AML-193 (cell line): ENCODE measurements at places on chromosomes 4 and X.

DNA sequence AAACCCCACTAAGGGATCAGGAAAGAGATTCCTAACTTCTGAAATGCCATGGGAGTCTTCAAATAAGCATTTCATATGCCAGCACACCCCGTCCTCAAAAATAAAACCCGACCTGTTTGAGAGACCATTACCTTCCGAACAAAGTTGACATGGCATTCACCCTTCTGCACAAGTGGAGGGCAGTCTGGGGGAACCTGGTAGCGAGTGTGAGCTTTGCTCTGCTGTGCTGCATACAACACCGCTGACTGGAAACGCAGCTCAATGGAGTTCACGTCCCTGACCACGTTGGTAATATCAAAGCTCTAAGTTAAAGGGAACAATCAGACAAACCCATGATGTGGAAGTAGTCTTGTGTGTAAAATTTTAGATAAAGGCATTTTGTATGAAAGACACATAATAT is 38.0 kb downstream of the MANBA start:
- DNase-seq, result no peak

GRCh38 chr4:137387924-137388323 is 144.4 kb downstream of the PCDH18 start:
- no peak for DNase-seq

DNA sequence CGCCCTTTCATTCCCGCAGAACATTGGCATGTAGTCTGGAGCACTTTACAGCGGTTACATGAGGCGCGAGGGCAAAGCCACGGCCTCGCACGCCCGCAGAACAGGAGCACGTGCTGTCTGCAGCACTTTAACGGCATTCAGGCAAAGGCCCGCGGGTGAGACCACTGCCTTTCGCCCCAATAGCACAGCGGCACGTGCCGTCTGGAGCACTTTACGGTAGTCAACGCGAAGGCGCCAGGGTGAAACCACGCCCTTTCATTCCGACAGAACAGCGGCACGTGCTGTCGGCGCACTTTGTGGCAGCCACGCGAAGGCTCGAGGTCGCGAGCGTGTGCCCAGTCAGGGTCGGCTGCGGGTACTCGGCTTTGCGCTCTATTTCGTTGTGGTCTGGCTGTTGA is at the start of gene MPC1L:
Gene MPC1L, plus strand, starts transcription at position 290 of the 398 bp plus-strand sequence. CDS start 138 bp downstream, outside the sequence.
- DNase-seq, result no peak

DNA sequence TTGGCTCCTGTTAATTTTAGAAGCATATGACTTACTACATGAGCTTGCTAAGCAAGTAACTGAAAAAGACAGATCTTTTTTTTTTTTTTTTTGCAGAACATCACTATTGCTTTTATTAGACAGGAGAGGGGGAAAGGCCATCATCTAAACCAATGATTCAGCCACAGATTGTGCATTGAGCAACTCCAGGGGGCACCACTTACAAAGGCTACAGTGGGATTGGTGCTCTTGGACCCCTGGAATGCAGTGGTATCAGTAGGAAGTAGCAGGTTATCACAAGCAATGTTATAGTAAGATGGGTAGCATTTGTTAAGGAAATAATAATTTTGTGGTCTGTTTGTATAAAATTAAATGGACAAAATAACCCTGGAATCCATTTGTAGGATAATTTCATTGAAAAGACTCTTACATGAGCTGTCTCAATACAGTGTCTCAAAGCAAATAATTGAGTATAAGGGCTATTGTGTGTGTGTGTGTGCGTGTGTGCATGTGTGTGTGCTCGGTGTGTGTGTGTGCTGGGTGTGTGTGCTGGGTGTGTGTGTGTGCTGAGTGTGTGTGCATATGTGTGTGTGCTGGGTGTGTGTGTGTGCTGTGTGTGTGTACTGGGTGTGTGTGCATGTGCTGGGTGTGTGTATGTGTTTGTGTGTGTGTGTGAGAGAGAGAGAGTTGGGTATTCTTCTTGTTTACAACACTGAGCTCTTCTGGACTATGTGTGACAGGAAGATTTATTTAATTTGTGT is 296.3 kb downstream of the PCDH7 start:
- no peak for DNase-seq

DNA sequence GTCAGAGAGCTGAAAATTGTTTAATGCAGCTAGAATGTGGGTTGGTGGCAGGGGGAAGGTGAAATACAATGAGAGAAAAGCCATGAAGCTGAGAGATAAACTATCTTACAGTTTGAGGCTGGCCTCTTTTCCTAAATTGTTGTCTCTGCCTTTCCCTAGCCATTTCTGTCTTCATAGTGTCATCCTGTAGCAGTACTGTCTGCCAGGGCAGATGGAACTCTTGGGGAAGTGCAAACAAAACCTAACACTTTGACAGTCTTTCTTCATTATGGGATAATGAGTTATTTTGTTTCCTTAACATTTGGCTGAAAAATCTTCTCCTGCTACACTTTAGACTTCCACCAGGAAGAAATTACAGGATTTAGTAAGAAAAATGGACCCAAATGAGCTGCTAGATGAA is 197.8 kb upstream of the ARX start:
- no peak for DNase-seq

DNA sequence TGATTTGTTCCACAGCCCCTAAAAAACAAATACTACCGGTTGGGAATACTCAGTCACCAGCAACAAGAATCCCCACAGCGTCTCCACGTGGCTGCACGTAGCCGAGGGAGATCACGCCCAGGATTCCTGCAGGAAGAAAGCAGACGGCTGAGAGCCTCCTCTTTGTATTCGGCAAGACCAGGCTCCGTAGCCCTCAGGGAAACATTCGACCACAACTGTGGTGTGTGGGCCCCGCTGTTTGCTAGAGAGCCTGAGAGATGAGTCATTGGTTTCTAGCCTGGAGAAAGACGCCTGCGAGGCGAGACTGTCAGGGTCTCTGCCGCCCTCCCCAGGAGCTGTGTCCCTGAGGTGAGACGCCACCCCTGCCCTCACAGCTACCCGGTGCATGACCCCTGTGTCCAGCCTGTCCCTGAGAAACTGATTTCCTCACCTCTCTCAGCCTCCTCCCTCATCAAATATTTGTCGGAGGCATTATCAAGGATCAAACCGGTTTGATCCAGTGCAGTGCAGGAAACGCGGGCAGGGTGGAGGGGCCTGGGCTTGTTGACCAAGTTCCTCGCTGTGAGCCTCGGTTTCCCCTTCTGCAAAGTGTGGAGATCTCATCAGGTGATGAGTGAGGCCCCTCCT is 4.7 kb upstream of the S100P start:
- DNase-seq, result peak; percentile 32

DNA sequence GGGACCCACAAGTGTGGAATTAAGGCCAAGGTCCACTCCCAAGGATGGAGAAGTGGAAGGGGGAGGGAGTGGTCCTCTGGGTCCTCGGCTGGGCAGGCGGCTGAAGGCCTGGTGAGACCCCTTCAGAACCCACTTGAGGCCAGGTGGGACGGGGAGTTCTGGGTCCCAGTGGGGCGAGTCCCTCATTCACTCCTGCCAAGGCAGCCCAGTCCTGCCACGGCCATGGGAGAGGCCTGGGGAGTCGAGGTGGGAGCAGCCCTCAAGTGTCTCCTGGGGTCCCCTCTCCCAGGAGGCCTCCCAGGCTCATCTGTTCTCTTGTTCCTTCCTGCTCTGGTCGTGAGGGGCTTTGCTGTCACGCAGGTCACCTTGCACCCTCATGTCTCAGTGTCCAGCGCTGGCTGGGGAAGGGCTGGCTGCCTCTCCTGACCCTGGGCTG is 6.1 kb upstream of the SH3BP2 start:
- DNase-seq, result no peak

- DNase-seq, result no peak
These were observed 43.6 kb downstream of the CD99L2 start for GRCh38 chrX:150854856-150855255.

DNA sequence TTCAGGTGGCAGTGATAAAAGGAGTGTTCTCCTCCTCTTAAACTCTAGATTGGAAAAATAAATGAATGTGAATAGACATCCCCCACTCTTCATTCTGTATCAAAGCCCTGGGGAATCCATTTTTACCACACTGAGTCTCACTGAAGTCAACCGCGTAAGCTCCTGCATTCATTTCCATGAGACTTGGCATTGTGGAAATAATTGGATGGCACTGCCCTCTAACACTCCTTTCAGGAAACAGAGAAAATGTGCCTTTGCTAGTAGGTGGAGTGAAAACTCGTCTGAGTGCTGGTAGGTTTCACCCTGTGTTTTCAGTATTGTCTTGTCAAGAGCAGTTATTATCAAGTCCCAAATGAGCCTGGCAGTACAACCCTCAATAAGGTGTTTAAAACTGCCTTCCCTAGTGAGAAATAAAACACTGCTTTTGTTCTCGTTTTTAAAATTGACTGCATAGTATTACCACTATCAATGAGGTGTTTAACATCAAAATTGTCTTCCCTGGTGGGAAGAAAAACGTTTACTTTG is 9.7 kb upstream of the CDKN2AIP start:
- DNase-seq, result no peak
